ENCODE measurements at places on chromosomes 7 and 10.
A peak's percentile ranks its signal among the peaks of the same experiment; 100 is the strongest.

GRCh38 chr10:101403161-101403560 is 49.2 kb downstream of the BTRC start:
- no peak for DNase-seq

GRCh38 chr10:21495002-21495751 is 30.3 kb downstream of the SKIDA1 start:
- no peak for DNase-seq

- DNase-seq = no peak
Measured at GRCh38 chr10:129170812-129171211, 296.2 kb upstream of the MGMT start.

DNA sequence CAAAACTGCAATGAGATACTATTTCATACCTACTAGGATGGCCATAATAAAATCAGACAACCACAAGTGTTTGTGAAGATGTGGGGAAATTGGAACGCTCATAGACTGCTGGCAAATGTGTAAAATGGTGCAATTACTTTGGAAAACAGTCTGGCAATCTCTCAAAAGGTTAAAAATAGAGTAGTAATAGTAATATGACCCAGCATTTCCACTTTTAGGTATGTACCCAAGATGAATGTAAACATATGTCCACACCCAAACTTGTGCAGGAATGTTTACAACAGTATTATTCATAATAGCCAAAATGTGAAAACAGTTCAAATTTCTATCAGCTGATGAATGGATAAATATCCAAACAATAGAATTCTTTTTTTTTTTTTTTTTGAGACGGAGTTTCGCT is 731.6 kb upstream of the ANKRD30A start:
- DNase-seq = no peak

- no peak for DNase-seq
Measured at GRCh38 chr10:26890956-26891355, 30.2 kb upstream of the ABI1 start.

DNA sequence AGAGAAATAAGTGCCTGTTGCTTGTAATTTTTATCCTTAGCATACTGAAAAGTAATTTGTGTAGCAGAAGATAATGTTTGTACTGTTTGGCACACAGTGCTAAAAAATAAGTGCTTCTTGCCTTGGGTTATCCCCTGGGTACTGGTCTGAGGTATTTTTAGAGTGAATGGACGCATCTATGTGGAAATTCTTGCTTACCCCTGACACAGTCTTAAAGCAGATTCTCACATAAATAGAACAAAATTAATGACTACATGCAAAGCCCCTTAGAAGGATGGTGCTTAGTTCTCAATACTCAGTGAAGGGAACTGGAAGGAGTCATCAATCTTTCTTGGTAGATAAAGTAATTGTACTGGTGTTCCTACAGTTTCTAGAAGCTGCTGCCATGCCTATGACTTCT is 548.6 kb downstream of the ARL4A start:
- DNase-seq = no peak

DNA sequence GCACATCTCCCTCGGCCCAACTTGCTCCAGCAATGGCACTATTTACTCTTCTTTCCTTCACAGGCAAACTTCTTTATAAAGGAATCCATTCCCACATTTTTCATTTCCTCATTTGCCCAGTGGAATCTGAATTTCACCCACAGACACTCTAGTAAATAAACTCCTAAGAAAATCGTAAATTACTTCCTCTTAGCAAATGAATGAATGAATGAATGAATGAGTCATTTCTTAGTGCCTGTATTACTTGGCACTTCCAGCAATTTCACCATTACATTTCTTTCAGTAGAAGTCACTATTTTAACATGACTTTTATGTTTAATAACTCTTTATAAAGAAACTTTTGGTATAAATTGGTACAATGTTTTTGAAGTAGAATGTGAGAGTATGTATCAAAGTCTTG is 55.7 kb downstream of the DDC start:
- no peak for DNase-seq

DNA sequence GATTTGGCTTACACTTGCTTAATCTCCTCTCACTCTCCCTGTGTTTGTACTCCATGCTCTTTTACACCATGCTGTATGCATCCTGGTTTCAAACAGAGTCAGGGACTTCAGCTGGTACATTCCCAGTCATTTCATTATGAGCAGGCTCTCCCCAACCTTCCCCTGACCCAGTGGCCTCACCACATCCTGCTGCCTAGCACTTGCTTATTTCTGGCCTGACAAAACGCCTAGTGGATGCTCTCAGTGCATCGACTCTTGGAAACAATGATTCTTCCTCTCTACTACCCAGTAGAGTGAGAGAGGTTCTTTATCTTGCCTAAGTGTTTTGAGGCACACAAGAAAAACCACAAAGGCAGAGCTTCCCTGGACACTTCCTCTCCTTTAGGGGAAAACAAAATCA is 63.4 kb downstream of the CAV1 start:
- DNase-seq = no peak

GRCh38 chr10:43410345-43410744 is 1.4 kb upstream of the HNRNPF start:
- no peak for DNase-seq

DNA sequence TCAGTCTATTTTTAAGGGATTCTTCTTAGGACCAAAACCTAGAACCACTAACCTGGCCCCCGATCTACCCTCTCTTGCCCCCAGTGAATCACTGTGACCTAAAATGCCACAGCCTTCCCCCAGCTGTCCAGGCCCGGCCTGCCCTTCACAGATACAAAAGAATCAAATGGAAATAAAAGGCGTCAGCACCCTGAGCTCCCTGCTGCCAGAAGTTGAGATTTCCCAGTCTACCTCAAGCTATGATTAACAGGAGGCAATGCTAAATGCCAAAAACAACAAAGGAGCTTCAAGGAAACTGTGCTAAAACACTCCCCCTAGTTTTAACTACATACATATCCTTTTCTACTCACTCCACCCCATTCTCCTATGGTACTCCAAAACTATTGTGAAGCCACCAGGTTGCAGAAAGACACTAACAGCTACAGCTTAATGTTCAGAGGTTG is 67.8 kb downstream of the GSAP start:
- DNase-seq = no peak

- no peak for DNase-seq
Measured at GRCh38 chr7:7675686-7676085, 35.1 kb downstream of the UMAD1 start.

DNA sequence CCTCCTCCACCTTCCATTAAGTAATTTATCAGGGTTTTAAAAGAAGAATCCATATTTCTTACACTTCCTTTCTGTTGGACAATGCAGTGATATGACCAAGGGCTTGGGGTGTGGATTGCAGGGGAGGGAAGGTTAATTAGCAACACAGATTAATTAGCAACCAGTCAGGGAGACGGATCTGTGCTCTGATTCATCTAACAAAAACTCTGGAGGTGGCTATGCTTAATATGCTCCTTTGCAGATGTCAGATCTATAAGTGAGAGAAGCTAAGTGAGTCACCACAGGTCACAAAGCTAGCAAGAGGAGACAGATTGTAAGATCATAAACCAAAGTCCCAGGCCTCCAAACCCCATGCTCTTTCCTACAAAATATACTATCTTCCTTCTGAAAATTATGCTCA is 178.8 kb upstream of the ITGB1 start:
- no peak for DNase-seq

DNA sequence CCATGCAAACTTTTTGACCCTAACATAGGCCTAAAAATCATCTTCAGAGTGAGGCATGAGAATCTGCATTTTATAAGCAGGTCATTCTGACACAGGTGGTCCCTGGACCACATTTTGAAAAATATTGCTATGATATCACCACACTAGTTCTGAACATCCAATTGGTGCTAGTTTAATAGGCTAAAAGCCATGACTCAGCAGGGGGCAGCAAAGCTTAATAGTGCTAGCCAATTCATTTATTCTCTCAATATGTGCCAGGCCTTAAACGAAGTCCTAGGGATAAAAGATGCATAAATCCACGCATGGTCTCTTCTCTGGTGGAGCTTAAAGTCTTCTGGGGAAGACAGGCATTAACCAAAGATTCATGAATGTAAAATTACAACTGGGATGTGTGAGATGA is 10.2 kb upstream of the SLC25A28 start:
- no peak for DNase-seq

GRCh38 chr10:122637376-122637775 is 62.3 kb downstream of the C10orf120 start:
- DNase-seq = no peak

DNA sequence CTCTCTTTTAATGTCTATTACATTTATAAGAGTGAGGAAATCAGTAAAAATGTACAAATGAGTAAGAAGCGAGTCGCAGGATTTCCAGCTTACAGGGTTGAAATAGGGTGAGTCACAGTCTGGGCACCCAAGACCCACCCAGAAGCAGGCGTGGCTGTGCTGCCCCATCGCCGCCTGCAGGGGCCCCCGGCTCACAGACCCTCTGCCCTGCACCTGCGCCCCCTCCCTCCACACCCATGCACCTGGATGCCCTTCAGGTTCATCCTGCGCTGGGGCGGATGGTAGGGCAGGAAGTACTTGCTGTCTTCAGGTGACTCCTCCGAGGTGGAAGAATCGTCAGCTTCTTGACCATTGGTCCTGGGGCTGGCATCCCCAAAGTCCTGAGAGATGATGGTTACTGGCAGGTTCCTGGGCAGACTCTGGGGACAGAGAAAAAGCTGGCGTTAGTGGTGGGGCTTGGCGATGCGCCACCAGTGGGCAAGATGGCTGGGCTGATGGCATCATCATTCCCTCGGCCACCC is 90.2 kb upstream of the GNA12 start:
- DNase-seq = no peak

- DNase-seq = no peak
Measured at GRCh38 chr10:129522041-129522585, 55.1 kb downstream of the MGMT start.

DNA sequence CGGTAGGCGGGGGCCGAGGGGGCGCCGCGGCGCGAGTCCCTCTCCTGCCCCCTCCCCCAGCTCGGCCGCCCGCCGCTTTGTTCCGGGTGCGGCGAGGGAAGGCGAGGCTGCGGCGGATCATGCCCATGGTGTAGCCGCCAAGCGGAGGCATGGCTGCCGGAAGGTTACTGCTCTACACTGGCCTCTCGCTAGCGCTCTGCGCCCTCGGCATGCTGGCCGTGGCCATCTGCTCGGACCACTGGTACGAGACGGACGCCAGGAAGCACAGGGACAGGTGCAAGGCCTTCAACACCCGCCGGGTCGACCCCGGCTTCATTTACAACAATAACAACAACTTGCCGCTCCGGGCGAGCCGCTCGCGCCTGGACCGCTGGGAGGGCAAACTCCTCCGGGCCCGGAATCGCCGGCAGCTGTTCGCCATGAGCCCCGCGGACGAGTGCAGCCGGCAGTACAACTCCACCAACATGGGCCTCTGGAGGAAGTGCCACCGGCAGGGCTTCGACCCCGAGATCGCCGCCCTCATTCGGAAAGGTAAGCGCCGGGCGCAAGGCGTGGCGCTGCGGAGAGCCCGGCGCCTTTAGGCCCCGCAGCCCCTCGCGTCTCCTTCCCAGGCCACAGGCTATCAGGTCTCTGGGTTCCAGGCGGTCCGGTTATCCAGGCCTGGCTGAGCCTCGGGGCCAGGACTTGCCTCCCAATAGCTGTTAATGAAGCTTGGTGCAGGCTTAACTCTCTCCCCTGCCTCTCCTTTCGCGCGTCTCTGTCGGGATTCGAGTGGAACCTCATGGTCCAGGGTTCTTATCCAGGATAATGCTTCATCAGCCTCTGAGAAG is 513 bp downstream of the TMEM178B start:
- no peak for DNase-seq

DNA sequence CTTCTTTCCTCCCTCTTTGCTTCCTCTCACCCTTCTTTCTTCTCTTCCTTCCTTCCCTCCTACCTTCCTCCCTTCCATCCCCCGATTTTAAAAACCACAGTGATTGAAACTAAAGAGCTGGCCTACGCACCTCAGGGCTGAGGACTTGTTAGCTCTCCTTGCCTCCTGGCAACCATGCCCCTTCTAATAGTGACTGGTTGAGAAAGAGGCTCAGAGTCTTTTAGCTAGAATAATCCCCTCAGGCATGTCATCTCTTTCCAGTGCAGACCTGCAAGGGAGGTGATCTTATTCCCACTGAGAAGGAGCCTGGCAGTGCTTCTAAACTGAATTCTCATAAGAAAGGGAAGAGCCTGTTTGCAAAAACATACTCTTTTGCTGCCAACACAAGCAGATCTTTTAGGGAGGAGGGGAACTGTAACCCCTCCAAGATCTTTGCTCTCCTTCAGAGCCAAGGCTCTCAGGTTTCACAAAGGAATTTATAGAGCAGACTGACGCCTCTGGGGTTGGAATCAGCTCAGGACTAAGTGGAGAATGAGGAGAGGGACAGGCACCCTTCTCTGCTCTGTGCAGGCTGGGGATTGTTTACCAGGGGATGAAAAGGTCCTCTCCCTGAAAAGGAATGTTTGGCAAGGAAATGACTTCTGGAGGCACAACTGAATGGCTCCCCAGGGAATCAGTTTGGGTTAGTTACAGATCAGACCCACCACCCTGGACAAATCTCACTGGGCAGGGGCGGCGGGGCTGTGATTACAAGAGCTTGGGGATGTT is 9.4 kb upstream of the ANKRD1 start:
- DNase-seq = no peak

DNA sequence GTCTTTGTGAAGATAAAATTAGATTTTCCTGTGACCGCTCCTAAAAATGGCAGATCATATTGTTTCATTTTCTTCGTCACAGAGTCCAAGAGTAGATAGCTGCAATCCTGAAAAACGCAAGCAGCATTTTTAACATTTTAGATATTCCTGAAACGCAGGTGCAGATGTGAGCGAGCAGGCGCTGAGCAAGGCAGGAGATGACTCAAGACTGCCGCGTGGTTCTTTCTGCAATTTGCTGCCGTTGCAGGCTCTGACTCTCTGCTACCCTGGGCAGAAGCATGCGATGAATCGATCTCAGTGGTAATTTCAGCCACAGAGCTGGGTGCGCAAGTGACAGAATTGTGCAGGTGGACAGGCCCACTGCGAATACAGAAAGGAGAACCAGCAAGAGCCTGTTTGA is 331.9 kb downstream of the ACTR3B start:
- DNase-seq = no peak

DNA sequence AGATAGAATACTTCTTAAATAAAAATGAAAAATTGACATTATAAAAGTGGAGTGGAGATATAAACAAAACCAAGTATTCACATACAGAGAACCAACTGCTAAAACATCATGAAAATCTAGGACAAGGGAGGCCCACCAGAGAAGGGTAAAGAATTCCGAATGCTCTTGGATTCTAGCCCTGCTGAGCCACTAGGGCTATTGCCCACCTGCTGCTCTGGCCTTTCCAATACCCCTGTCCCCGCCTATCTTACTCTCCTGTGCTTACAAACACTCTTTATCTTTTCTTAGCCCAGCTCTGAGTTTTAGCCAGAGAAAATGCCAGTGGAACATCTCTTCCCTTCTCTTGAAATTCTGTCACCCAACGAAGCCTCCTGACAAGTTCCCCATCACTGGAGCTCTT is 100.3 kb downstream of the MACC1 start:
- DNase-seq = no peak

DNA sequence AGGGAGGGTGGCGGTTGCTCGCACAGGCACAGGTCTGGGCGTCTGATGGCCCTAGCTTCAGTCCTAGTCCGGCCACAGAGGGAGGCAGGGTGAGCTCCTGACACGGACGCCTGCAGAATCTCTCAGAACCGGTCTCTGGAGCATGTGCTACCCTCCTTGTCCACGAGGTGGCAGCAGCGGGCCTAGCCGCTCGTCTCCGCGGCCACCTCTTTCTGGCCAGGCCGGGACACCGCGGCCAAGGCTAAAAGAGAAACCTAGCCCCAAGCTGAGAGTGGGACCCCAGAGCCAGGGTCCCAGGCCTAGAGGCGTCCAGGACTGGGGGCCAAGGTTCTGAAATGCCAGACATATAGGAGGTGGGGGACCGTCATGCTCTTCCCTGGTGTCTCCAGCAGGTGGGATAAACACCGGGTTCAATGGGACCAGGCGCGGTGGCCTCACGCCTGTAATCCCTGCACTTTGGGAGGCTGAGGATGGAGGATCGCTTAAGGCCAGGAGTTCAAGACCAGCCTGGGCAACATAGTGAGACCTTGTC is 3.2 kb upstream of the LAT2 start:
- peak; percentile 1 for DNase-seq

Measured in NCI-H187 treated with DMSO at 0.1 percent for 48 hours (cell line).